Muscle of leg (tissue), 16 donors: ENCODE measurements at places on chromosomes 2 and 18. TPM values are rescaled to one million over a fixed set of nuclear protein-coding genes. Genes with fewer than 3 reads are reported as not detected.

ACADL gene
- total RNA-seq: 5.2 TPM

FLACC1 gene
- 2.3 TPM for total RNA-seq

TRIM54 gene
- 56.0 TPM for total RNA-seq

KCNK3 gene
- 1.1 TPM for total RNA-seq

- H3K36me3 ChIP-seq: no peaks in the 10 kb centered on the region
- H3K27me3 ChIP-seq: peaks cover 2% of the 10 kb centered on the region
- no peak for DNase-seq
Measured at GRCh38 chr2:42360493-42360889, 526 bp downstream of the COX7A2L start.

DNA sequence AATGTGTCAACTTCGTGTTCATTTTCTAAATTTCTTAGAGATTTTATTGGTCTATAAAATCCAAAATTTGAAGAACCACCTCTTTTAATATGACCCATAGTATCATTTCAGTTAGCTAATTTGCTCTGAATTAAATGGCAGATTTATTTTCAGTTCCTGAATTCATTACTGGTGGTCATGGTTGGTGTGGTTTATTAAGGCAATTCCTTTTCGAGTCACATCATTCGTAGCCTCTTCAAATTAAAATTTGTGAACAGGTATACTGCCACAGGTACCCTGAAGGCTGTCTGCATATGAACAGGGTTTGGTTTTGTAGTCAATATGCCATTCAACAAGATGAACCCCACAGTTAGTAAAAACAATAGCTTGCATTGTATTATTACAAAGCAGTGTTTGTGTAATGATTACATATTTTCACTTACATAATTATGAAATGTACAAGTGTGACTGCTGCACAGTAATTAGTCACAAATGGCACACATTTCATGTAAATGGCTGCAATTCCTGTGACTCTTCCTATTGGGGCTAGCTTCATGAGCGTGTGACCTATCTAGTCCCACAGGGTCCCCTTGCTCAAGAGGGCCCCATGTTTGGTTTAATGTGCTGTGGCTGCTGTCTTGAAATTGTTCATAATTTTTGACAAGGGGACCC lies 48.9 kb downstream of the CDC42EP3 start:
- H3K4me3 ChIP-seq: no peak overlapping the region
- H3K27ac ChIP-seq: no peak overlapping the region
- no peaks in the 10 kb centered on the region for H3K36me3 ChIP-seq
- no peak for DNase-seq

DNA sequence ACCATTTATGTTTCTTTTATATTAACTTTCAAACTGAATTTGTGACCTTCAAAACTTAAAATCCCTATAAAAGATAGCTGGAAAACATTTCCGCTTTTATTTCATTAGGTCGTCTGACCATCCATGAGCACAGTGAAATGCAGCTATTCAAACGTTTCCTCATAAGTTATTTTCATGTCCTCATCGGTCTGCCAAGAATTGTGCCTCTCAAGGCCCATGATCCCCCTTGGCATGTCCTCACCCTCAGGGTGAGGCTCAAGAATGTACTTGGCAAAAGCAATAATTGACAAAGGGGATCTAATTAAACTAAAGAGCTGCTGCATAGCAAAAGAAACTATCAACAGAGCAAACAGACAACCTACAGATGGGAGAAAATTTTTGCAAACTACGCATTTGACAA lies 12.4 kb downstream of the SLC66A2 start:
- H3K27ac ChIP-seq: no peak overlapping the region
- H3K27me3 ChIP-seq: no peaks in the 10 kb centered on the region
- H3K4me1 ChIP-seq: peaks cover 6% of the 10 kb centered on the region
- no peak overlapping the region for H3K4me3 ChIP-seq
- DNase-seq: no peak
- peaks cover 56% of the 10 kb centered on the region for H3K36me3 ChIP-seq

DNA sequence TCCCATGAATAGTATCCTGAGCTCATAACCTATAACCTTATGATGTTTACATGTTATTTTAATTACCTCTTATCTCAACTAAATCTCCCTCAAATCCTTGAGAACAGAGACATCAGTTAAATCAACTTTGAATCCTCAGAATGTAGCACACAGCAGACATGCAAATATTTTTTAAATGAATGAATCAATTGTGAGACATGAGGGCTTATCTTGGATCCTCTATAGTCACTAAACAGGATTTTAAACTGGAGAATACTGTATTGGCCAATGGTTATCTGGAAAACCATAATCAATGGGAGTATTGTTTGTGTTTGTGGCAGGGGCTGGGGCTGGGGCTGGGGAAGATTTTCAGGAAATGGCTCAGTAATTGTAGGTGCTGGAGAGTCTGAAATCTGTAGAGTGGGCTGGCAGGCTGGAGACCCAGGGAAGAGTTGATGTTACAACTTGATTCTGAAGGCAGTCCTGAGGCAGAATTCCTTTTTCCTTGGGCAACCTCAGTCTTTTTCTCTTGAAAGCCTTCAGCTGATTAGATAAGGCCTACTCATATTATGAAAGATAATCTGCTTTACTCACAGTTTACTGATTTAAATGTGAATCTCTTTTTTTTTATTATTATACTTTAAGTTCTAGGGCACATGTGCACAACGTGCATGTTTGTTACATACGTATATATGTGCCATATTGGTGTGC lies 106.3 kb downstream of the NCOA1 start:
- no peak for DNase-seq
- H3K4me1 ChIP-seq: no peaks in the 10 kb centered on the region
- no peak overlapping the region for H3K27ac ChIP-seq
- no peak overlapping the region for H3K4me3 ChIP-seq
